ENCODE measurements at places on chromosomes 12 and 14.

DNA sequence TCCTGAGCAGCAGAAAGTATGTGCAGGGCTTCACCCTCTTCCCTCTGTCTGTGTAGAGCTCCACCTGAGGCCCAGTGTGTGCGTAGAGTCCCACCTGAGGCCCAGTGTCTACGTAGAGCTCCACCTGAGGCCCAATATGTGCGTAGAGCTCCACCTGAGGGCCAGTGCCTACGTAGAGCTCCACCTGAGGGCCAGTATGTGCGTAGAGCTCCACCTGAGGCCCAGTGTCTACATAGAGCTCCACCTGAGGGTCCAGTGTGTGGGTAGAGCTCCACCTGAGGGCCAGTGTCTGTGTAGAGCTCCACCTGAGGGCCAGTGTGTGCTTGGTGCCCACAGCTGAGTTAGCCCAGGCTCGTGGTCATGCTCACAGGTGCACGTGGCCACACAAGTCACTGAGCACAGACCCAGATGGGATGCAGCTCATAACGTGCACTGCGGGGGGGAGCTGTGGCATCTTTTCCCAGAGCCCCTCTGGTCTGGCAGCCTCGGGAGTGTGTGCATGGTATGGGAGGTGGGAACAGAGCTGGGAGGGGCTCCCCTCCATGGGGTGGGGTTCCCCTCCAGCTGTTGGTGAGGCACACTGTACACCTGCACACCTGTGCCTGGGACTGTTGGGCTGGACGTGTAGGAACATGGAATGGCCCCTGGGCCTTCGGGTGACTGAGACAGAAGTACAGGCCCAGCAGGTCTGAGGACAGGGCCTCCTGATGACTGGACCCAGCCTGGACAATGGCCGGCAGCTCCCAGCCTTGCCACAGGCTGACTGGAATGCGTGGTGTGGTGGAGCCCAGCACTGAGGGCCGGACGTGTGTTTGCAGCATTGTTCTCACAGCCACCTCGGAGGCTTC lies 20.1 kb downstream of the PACS2 start:
- no peak for DNase-seq

GRCh38 chr14:94392510-94392935 lies 4.1 kb upstream of the SERPINA1 start:
- peak; percentile 91 for DNase-seq

DNA sequence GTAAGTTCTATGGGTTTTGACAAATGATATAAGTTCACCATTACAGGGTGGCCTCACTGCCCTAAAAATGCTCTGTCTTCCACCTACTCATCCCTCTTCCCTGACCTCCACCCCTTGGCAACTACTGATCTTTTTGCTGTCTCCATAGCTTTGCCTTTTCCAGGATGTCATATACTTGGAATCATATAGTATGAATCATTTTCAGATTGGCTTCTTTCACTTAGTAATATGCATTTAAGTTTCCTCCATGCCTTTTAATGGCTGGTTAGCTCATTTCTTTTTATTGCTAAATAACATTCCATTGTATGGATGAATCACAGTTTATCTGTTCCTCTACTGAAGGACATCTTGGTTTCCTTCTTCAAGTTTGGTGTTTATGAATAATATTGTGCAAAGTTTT lies 14.0 kb upstream of the PEX5 start:
- no peak for DNase-seq

GRCh38 chr14:32588448-32589320 lies 259.6 kb downstream of the AKAP6 start:
- no peak for DNase-seq

DNA sequence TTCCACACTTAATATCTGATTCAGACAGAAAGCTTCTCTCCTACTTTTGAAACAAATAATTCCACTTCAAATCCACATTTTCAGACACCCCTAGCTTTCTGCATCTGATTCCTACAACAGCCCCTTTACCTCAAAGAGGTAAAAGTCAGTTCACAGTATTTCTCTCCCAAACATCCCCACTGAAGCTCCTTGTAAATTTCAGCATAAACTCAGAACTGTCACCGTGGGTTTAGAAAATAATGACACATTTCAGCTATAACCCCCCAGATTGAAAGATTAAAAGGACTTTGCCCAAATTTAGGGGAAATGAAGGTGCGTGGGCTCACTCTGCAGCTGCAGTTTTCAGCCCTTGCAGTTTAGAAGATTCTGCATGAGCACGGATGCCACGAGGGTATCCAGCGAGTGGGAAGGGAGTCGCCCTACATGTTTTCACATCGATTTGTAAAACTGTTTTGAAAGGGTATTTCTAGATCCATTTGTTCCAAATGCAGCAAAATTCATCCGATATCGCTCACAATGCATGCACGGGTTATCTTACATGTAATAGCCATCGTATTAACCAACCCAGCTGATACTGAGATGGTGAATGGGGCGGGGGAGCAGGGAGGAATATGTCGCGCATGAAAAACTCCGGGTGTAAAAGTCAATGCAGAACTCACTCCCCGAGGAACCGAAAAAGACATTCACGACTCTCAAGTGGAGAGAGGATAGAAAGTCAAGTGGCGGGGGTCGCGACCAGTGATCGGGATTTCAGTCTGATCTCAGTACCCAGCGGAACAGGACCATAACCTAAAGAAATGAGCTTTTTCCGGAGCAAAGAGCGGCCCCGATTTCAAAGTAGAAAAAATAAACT lies 5.0 kb upstream of the CCND2 start:
- no peak for DNase-seq

DNA sequence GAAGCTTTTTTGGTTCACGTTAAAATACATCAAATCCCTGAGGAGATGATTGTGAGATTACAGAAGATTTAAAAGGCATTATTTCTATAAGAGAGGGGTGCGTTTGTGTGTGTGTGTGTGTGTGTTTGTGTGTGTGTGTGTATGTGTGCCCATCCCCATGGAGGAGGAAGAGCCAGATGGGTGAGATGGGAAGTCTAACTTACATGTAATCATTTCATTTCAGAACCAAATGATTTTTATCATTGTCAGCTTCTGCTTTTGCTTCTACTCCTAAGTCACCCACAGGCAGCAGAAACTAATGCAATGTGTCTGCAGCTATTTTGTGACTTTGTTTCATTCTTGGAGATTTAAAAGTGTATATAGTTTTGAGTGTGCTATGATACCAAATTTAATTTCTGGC lies 68.7 kb downstream of the SLC4A8 start:
- peak; percentile 24 for DNase-seq

GRCh38 chr14:68762953-68763764 lies 29.7 kb downstream of the ZFP36L1 start:
- no peak for DNase-seq

DNA sequence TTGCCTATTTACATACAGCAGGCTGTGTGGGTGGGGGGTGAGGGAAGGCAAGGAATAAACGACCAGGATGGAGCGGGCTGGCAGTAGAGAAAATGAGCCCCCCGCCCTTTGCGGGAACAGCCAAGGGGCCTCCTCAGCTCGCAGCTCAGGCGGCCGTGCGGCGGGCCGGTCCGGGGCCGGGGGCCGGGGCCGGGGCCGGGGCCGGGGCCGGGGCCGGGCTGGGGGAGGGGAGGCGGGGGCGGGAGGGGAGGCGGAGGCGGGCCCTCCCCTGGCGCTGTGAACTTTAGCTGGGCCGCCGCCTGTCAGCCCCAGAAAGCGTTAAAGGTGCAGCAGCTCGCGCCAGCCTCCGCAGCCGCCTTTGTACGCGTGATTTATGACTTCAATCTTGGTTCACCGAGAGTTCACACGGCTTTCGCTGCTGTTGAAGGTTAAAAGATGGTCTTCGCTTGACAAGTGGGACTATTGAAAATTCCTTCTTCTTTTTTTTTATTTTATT lies 28.8 kb downstream of the HOXC4 start:
- DNase-seq = no peak

DNA sequence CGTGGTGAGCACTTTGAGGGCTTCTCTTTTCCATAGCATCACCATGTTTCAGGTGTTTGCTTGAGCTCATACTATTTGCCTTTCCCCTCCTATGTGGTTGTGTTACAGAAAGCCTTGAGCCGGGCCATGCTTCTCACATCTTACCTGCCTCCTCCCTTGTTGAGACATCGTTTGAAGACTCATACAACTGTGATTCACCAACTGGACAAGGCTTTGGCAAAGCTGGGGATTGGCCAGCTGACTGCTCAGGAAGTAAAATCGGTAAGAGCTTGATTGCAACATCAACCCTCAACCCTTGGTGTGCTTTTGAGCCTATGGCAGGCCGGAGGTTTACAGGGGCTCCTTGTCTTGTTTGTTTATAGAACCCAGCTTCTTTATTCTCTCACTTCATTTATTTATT lies 8.1 kb downstream of the LETMD1 start:
- no peak for DNase-seq

DNA sequence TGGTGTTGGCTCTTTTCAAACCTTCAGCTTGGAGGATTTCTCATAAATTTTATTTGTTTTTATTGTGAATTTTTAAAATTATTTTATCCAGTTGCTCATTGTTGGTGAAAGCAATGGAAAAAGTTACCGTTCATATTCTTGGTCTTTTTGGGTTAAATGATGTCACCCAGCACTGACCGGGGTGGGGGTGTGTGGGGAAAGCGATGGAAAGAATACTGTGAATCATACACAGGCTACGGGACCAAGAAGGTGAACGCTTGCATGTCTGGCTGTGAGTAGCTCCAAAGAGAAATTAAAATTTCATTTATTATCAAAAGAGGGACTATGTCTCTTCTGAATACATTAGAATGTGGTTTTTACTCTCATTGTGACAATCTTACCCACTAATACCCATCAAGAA lies 430.1 kb downstream of the AEBP2 start:
- no peak for DNase-seq

- no peak for DNase-seq
Measured at GRCh38 chr12:75585330-75585729, 73.9 kb upstream of the KRR1 start.

DNA sequence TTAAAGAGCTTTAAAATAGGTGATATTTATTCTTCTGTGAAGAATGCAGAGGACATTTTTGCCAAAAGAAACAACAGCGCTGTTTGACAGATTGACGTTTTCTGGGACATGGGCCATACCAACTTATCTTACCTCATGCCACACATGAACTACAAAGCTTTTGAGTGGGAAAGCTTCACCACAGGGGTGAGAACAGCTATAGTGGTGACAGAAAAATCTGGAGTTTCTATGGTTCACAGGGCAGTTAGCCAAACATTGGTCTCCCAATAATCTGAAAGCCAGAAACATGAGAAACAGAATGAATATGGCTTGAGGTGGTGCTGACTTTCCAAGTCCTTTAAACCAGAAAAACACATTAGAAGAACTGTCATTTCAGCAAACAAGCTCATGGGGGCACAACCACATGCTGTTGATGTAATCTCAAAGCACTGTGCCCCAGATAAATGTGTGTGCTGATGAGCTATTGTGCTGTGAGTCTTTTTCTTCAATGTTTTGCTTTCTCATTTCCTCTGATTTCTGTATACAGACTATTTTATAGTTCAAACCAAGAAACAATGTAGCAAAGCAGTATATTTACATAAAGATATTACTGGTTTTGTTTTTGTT lies 905.4 kb downstream of the SLC16A7 start:
- DNase-seq = peak; percentile 19

GRCh38 chr14:70190156-70190555 lies 1.4 kb upstream of the SLC8A3 start:
- no peak for DNase-seq

DNA sequence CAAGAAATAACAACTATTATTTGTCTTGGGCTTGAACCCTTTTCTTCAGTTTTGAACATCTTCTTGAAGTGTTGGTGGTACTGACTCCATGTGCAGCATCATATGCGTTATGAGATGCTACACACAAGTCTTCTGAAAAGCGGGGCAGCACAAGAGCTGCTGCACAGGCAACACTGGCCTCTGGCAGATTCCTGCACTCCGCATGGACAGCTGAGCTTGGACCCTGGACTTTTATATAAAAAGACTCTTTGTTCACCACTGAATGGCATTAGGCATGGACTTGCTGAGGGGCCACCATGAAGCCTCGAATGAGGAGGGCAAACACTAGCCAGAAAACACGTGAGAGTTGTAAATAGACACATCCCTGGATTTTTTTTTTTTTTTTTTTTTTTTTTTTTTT lies 210.8 kb upstream of the NPAS3 start:
- no peak for DNase-seq

GRCh38 chr14:96824283-96824682 lies 27.1 kb downstream of the VRK1 start:
- DNase-seq = no peak

GRCh38 chr12:76781321-76781720 lies 17.4 kb downstream of the ZDHHC17 start:
- no peak for DNase-seq

DNA sequence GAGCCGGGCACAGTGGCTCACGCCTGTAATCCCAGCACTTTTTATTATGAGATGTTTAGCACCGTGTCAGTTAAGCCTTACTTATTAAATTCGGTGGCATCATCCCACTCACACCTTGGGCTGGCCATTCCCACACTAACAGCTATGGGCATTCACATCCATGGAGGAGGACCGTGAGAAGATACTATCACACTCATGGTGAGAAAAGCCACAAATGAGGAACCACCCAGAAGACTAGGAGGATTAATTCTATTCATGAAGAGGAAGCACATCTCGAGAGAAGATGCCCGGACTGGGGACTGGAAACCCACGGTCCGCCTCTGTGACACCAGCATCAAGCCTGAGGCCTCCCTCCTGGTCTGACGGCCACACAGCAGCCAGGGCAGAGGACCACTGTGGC lies 4.9 kb downstream of the CDC42BPB start:
- DNase-seq = peak; percentile 57

GRCh38 chr14:51957950-51958349 lies 31.4 kb upstream of the RTRAF start:
- DNase-seq = no peak

DNA sequence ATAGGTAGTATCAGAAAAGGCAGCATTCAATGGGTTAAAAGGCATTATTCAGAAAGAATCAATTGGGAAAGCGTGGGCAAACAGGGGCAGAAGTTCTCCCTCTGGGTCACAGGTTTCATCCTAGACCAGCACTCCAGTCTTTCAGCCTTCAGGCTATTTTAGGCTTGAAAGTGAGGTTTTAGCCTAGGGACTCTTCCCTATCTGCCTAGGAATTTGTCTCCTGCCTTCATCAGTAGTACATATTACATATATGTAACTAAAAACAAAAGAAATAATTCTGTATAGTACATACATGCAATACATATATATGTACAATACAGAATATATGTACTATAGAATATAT lies 34.6 kb upstream of the PCNX1 start:
- DNase-seq = no peak

GRCh38 chr12:1122786-1123185 lies 131.8 kb downstream of the ERC1 start:
- DNase-seq = peak; percentile 18

Data from hematopoietic multipotent progenitor cell (in vitro differentiated cells).